CD4-positive, alpha-beta T cell treated with Interleukin-4 for 1 hour (primary cell): ENCODE measurements at places on chromosomes 1 and 21.

- no peak for DNase-seq
Observed at GRCh38 chr21:15204140-15204969, 139.6 kb upstream of the NRIP1 start.

DNA sequence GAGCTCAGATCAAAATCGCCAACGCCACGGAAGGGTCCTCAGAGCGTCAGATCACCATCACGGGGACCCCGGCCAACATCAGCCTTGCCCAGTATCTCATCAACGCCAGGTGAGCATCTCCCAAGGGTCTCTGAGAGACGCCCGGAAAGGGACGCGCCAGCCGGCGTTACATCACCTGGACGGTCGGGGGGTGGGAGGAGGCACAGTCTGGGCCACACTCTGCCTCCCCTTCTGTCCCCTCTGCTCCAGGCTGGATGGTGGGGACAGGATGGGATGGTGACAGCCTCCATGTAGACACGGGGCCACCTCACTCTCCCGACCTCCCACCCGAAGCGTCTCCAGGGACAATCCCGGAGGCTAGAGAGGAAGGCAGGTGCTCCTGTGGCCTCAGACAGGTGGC, 41.5 kb upstream of the COL6A1 start:
- DNase-seq, result no peak

GRCh38 chr1:191101960-191102359, 624.3 kb upstream of the BRINP3 start:
- no peak for DNase-seq

DNA sequence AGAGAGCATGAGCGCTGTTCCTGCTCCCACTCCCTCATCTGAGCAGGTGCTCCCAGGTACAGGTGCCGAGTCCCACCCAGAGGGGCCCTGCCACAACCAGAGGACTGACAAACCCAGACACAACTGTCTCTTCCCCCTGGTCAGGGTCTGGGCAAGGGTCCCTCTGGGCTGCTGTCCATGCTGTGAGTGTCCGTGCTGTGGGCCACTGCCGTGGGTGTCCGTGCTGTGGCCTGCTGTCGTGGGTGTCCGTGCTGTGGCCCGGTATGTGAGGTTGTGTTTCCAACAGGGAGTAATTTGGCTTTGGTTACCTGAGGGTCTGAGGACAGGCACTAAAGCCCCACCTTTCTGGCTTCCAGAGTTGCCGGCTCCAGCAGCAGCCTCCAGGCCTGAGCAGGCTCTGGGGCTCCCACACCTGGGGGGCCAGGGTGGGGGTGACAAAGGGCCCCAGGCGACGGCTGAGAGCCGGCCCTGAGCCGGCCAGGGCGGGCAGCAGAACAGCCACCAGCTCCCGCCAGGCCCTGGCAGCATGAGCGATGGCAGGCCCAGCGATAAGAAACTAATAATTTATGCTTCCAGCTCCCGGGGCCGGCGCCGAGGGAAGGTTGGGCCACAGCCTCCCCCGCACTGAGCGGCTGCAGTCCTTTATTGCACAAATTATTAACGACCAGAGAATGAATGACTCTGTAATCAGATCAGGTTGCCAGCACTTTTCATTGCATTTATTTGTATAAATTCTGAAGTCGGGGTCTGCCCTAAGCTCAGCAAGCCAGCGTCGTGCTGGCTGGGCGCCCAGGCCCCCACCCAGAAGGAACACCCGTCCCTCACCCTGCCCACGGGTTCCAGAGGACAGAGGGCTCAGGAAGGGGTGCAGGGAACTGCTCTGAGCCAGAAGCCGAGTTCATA, 7.3 kb upstream of the SAMD11 start:
- no peak for DNase-seq

GRCh38 chr1:211775170-211775569, 55.4 kb downstream of the LPGAT1 start:
- DNase-seq, result no peak

GRCh38 chr21:16028142-16028541, 298.4 kb downstream of the USP25 start:
- DNase-seq, result no peak
